ENCODE measurements at places on chromosomes 11 and 22.

DNA sequence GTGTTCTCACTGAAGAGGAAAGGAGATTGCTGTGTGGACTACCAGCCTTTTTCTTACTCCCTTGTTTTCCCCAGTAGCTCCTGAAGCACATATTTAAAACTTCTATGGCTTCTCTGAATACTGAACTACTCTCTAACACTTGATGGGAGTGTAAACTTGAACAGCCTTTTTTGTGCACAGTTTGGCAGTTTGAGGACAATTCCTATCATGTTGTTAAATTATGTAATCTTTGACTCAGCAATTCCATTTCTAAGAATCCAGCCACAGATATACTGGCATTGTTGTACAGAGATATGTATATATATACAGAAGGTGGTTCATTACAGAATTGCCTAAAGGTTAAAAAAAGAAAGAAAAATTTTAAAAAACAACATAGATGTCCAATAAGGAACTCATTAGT is 47.1 kb upstream of the EED start:
- no peak for DNase-seq

DNA sequence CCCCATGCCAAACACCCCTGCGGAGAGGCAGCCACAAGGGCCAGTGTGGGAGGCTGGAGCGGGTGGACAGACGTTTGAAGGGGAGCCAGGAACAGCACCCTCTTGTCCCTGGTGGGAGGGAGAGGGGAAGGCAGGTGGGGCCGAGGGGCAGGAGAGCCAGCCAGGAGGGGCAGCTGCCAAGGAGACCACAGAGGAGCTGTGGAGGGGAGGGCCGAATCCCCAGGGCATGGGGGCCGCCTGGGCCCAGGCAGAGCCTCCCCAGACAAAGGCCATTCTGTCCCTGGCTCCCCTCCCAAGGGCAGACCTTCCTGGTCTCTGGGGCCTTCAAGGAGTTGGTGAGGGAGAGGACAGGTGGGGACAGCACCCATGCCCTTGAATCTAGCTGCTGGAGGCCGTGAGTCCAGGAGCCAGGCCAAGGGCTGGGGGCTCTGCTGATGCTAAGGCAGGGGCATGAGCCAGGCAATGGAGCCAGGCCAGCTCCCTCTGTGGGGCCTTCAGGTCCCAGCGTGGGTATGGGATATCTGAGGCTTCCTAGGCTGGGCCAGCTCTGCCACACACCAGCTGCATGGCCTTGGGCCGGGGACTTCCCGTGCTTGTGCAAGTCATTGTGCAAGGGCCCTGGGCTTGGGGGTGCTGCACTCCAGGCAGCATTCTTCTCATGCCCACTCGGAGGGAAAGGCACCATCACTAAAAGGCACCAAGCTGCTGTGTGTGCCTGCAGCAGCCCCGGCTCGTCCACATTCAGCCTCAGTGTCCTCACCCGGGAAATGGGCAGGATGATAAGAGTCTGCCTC is 11.4 kb downstream of the EMID1 start:
- no peak for DNase-seq

GRCh38 chr22:24400034-24400725 is 27.2 kb upstream of the ADORA2A start:
- no peak for DNase-seq

DNA sequence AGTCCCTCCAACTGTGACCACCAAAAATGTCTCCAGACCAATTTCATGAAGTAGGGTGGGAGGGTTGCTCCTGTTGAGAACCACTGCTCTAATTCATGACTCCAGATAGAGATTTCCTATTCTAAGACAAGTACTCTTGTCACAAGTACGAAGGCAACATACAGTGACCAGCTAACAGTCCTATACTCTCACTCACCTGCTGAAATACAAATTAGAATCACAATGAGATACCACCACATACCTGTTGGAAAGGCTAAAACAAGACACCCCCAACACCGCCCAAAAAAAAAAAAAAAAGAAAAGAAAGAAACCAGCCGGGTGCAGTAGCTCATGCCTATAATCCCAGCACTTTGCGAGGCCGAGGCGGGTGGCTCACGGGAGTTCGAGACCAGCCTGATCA is 310.5 kb downstream of the SWAP70 start:
- DNase-seq: no peak

GRCh38 chr22:43441216-43441615 is 29.4 kb downstream of the MPPED1 start:
- DNase-seq: no peak

DNA sequence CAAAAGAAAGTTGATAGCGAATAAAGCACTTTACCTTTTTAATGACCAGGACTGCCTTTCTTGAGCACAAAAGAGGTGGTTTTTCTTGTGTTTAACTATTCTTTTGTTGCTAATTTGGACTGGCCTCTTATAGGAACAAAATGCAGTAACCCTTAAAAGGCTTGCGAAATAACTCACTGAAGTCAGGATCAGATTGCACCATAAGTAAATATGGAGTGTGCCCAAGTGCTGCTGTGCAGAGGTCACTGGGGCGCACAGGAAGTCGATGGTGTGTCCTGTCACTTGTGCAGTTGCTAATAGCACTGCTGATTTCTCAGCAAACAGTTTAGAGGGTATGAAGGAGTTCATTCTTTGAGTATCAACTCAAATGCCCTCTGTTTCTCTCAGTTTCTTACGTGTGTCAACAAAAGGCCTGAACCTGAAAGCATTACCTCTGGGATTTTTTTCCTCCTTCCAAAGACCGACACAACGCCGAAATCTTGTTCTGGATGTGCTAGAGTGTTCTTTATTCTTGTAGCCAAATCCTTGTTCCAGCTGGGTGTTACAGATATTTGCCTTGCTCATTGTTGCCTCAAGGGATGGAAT is 71.3 kb downstream of the ATXN10 start:
- DNase-seq: no peak

DNA sequence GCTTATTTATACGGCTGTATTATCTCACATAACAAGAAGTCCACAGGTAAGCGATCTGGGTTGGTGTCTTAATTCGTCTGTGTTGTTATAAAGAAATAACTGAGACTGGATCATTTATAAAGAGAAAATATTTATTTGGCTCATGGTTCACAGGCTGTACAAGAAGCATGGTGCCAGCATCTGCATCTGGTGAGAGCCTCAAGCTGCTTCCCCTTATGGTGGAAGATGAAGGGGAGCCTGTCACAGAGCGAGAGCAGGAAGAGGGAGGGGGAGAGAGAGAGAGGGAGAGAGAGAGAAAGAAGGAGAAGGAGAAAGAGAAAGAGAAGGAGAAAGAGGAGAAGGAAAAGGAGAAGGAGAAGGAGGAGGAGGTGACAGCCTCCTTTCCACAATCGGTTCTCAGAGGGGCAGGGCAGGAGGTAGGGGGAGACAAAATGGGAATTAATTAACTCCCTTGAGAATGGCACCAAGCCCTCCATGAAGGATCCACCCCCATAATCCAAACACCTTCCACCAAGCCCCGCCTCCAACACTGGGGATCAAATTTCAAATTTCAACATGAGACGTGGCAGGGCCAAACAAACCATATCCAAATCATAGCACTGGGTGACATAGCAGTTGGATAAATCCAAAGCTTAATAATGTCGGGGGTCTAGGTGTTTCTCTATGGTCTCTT is 15.0 kb upstream of the TRIM44 start:
- no peak for DNase-seq
